ENCODE measurements at places on chromosomes 16 and 17. TPM values are rescaled to one million over a fixed set of nuclear protein-coding genes. Genes with fewer than 3 reads are reported as not detected.

Gene ZG16B
- total RNA-seq: not detected

- H3K36me3 ChIP-seq: peaks cover 3% of the 10 kb centered on the region
- H3K4me3 ChIP-seq: no peak overlapping the region
- DNase-seq: no peak
- H3K27ac ChIP-seq: no peak overlapping the region
- no peaks in the 10 kb centered on the region for H3K4me1 ChIP-seq
Observed at GRCh38 chr16:86243123-86243473, 267.2 kb upstream of the FOXF1 start.

Gene PYY
- total RNA-seq: not detected

- H3K36me3 ChIP-seq: peaks cover 5% of the 10 kb centered on the region
- H3K27me3 ChIP-seq: no peaks in the 10 kb centered on the region
- H3K4me3 ChIP-seq: no peak overlapping the region
- no peak for DNase-seq
Observed at GRCh38 chr16:70662991-70663523, 16.7 kb downstream of the IL34 start.

Gene MLLT6
- total RNA-seq: 304 TPM

DNA sequence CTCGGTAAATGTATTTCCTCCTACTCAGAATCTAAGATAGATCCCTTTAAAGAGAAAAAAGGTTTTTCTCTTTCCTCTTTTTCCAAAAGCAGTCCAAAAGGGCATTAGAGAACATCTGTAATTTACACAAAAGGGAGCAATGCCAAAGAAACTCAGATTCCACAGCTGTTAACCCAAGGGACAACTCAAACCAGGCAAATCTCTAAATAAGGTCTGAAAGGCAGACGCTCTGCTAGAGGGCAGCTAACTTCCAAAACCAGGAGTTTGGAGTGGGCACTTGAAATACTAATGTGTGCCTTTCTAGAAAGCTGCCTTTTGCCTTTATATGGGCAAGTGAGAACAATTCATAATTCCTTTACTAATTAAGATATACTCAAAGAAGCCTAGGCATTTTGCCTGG, 435.7 kb downstream of the ZFHX3 start:
- no peak for DNase-seq
- H3K4me3 ChIP-seq: no peak overlapping the region
- no peak overlapping the region for H3K27ac ChIP-seq

Gene PGAP6
- 106 TPM for total RNA-seq

Gene EFNB3
- not detected for total RNA-seq
